Hematopoietic multipotent progenitor cell (in vitro differentiated cells): ENCODE measurements at places on chromosomes 6 and 20. TPM values are rescaled to one million over a fixed set of nuclear protein-coding genes. Genes with fewer than 3 reads are reported as not detected.

DLK2 gene
- total RNA-seq = 0.27 TPM

KAT14 gene
- 8.3 TPM for total RNA-seq

CALHM4 gene
- not detected for total RNA-seq

HLA-DQA1 gene
- total RNA-seq = 1.6 TPM

PCED1A gene
- total RNA-seq = 64.9 TPM

NUP43 gene
- total RNA-seq = 19.7 TPM

FOXC1 gene
- total RNA-seq = under 0.01 TPM

HRH3 gene
- total RNA-seq = not detected

ULBP2 gene
- 0.27 TPM for total RNA-seq

PRICKLE4 gene
- total RNA-seq = 4.6 TPM

AKIRIN2 gene
- total RNA-seq = 27.2 TPM

KCNK5 gene
- 18.6 TPM for total RNA-seq

- no peak for DNase-seq
These were observed 57.6 kb upstream of the CCDC28A start for GRCh38 chr6:138716013-138716412.

- no peak for DNase-seq
These were observed 109.0 kb downstream of the TNFRSF21 start for GRCh38 chr6:47200536-47201334.

- no peak for DNase-seq
These were observed 3.4 kb downstream of the OGFRL1 start for GRCh38 chr6:71292001-71292400.

DNA sequence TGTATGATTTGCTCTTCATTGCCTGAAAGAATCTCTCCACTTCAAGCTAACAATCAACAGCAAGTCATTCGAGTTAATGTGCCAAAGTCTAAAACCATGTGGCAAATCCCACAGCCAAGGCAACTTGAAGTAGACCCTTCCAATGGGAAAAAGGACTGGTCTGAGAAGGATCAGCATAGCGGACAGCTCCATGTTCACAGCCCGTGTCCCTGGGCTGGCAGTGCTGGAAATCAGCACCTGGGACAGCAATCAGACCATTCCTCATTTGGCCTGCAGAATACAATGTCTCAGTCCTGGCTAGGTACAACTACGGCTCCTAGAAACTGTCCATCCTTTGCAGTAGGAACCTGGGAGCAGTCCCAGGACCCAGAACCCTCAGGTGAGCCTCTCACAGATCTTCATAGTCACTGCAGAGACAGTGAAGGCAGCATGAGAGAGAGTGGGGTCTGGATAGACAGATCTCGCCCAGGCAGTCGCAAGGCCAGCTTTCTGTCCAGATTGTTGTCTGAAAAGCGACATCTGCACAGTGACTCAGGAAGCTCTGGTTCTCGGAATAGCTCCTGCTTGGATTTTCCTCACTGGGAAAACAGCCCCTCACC lies 1.1 kb downstream of the GJA10 start:
- no peak for DNase-seq

DNA sequence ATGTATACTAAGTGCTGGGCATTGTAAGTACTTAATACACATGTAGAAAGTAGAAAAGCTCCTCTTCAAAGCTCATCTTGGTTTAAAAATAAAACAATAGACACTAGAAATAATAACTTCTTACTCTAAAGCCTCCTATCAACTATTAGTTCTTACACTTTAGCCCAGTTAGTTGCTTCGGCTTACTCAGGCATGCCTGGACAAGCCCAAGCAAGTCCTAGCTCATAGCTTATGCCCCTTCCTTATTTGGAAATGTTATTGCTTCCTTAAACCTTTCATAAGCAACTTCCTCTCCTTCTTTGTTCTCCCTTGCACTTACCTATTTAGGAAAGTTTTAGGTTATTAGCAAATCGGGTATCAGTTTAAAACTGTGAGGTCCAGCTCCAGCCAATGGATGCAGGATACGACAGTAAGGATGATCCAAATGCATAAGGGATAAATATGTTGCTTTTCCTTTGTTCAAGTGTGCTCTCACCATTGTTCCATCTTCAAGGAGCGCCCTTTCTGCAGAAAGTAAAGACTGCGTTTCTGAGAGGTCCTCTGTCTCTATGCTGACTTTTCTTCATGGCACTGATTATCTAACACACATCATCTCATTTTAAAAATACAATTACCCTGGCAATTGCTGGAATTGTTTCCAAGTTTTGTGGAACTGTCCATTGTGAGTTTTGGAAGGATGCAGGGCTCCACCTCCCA lies 12.3 kb downstream of the TMEM30A start:
- DNase-seq = no peak

DNA sequence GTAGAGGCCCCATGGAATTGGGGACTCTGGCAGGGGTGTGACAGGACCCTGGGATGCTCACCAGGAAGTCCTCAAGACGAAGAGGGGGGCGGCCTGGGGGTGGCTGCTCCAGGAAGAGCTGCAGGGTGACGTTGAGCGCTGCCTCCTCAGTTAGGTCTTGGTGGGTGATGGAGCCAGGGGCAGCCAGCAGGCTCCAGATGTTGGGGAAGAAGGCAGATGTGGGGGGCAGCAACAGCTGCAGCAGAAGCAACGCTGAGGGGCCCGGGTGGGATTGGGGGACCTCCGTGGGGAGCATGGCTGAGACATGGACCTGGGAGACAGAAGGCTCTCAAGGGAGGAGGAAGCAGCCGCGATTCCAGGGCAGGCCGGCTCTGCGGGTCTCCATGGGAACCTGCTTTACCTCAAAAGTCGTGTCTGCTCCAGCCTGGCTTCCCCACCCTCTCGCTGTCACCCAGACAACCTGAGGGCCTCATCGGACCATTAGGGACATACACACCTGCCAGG lies 591 bp downstream of the VWA7 start:
- no peak for DNase-seq

DNA sequence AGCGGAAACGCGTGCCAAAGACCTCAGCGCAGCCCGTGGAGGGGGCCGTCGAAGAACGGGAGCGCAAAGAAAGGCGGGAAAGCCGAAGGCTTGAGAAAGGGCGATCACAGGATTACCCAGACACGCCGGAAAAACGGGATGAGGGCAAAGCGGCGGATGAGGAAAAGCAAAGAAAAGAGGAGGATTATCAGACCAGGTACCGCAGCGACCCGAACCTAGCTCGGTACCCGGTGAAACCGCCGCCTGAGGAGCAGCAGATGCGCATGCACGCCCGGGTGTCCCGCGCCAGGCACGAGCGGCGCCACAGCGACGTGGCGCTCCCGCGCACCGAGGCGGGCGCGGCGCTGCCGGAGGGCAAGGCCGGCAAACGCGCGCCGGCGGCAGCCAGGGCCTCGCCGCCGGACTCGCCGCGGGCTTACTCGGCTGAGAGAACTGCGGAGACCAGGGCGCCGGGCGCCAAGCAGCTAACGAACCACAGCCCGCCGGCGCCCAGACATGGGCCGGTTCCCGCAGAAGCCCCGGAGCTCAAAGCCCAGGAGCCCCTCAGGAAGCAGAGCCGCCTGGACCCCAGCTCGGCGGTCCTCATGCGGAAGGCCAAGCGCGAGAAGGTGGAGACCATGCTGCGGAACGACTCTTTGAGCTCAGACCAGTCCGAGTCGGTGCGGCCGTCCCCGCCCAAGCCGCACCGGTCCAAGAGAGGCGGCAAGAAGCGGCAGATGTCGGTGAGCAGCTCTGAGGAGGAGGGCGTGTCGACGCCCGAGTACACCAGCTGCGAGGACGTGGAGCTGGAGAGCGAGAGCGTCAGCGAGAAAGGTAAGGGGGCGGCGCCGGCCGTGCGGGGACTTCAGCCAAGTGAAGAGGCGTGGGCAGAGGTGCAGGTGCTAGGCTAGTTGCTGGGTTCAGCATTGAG lies 296.2 kb downstream of the RIMS1 start:
- peak; percentile 19 for DNase-seq

DNA sequence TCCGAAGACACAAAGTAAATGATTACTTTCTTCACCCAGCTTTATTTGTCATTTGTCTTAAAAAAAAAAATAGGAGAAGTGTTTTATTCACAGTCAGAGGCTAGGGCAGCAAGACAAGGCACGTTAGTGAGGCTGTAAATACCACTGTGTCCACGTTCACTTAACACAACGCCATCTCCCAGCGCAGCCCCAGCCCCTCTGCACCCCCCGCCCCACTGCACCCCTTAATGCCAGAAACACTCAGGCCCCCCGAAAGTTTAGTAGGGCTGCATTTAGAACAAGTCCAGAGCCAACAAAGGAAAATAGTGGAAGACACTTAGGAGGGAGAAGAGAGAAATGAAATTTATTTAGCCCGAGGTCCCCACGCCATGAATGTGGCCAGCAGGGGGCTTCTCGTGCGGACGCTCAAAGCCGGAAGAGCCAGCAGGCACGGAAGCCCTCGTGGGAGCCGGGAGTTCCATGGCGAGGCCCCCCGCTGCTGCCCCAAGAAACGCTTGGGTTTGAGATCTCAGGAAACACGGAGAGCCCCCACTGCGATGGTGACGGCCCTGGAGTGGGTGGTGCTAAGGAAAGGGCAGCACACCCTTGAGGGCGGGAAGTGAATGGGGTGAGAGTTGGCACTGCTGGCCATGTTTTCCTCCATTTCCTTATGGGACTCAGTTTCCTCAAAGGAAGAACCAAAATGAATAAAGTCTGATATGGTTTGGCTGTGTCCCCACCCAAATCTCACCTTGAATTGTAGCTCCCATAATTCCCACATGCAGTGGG lies 50.2 kb downstream of the IYD start:
- DNase-seq = peak; percentile 65

- DNase-seq = no peak
These were observed 111.0 kb downstream of the PLCB4 start for GRCh38 chr20:9179867-9180266.

DNA sequence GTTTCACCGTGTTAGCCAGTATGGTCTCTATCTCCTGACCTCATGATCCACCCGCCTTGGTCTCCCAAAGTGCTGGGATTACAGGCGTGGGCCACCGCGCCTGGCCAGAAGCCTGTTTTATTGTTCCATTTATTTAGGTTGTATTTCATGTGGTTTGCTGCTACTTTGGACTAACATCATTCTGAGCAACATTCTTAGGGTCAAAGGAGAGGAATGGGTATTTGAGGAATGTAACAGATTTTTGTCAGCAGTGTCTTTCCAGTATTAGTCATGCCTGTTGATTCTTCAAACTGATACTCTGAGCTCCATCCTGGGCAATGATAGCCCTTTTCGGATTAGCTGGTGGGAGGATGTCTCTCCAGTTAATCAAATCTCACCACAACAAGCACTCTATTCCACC lies 213.0 kb upstream of the CITED2 start:
- DNase-seq = no peak

- DNase-seq = no peak
These were observed 21.2 kb upstream of the ELOVL5 start for GRCh38 chr6:53369876-53370515.

DNA sequence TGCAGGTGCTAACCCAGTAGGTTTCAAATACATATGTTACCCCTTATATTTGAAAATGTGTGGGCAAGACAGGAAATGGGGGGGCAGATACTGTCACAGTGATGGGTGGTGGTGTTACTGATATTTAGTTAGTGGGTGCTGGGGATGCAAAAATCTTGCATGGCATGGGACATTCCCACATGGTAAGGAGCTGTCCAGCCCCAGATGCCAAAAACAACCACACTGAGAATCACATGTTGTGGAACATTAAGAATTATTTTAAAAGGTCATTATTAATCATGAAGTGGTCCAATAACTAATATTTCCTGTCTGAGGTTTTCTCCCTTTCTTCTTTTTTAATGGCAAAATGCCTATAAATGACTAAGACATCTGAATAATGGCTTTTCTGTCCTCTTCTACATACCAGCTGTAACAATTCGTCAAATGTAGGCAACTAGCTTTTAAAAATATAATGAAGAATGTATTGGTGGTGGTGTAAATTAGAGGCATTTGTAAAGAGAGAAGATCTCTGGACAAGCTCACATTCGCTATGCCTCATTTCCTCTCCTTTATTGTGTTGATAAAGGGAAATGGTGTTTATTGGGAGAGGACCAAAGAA lies 57.3 kb upstream of the SLC35B3 start:
- DNase-seq = no peak

- no peak for DNase-seq
These were observed 13.6 kb downstream of the SLC2A10 start for GRCh38 chr20:46723039-46723438.

- no peak for DNase-seq
These were observed 127.3 kb upstream of the MTHFD1L start for GRCh38 chr6:150738092-150738629.

GRCh38 chr20:278181-278580 lies 12.4 kb downstream of the C20orf96 start:
- DNase-seq = no peak

DNA sequence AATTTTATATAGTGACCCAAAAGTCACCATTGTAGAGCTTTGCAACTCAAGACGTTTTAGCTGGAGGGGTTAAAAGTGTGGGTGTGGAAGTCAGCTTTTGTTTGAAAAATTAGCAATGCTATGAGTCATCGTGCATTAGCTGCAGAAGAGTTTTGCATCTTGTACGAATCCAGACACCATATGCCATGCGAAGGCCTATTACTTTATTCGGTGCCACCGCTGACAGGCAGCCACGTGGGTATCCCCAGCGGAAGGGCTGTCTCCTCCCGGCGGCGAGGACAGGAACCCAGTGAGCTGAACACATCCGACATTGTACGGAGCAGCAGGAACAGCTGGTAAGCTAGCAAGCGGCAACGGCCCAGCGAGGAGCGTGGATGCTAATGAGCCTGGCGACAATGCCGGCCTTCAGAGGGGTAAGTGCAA lies 84.4 kb downstream of the INSM1 start:
- no peak for DNase-seq

DNA sequence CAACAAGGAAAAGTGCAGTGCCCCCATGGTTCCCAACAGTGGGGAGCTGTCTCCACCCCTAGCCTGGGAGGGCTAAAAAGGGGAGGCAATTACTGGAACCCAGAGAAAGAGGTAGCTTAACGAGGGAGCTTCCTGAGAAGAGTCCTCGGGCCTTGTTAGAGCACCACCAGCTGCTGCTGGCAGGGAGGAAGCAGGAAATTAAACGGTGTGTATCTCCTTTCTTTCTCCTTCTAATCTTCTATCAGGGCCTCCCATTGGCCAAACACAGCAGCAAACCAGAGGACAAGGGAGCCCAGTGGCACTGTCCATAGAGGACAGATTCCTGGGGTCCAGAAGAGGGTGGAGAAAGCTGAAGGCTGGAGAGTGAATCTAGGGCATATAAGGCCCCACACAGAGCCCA lies 7.6 kb upstream of the BTN2A2 start:
- DNase-seq = no peak

DNA sequence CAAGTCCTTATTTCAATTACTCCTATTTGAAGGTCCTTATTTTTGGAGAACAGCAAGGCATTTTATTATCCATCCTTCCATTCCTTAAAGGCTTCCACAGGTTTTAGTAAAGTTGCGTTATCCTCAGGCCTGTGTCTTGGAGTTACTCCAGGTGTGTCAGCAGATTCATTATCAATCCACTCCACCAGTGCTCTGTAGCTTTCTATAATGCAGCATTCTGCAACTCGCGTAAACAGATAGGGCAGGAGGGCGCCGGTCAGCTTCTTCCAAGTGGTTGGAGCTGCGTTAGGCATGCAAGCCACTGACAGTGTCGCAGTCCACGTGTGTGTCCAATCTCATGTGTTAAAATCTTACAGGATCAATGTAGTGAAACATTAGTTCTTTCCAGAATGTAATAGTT lies 75.8 kb downstream of the SYTL3 start:
- DNase-seq = no peak
